Cortex of kidney (tissue), 1 donor: ENCODE measurements at places on chromosomes 6 and 20.

DNA sequence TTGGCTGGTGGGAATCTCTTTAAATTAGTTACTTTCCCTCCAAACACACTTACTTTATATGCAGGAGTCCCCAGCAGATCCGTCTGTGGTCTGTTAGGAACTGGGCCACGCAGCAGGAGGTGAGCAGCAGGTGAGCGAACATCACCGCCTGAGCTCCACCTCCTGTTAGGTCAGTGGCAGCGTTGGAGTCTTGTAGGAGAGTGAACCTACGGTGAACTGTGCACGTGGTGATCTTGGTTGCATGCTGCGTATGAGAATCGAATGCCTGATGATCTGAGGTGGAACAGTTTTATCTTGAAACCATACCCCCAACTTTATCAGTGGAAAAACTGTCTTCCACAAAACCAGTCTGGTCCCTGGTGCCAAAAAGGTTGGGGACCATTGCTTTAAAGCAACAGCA, 5.0 kb downstream of the SERPINB6 start:
- no peak for DNase-seq

GRCh38 chr6:13412211-13412610, 75.2 kb downstream of the GFOD1 start:
- no peak for DNase-seq

DNA sequence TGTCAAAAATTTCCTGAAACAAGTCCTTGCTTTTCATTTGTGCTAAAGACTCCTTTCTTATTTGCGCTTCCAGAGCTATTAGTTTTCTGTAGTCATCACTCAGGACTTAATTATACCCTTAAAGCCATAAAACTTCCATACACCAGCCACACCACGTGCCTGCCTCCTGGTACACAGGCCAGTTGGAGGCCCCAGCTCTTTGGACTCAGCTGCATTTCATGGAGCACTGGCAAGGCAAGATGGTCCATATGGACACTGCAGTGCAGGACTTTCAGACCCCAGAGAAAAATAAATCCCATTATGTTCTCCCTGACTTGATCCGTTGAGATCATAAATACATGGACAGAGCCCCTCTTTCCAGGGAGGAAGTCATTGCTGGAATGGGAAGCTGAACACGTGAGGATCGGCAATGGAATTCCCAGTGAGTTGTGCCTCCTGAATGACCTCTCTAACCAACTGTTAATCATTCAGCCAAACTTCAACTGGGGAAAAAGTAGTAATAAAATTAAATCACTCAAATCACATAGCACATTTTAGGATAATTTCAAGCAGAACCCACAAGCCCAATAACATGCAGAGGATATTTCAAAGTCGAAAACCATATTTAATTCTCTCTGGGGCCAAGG, 173.1 kb downstream of the HACE1 start:
- DNase-seq: no peak

DNA sequence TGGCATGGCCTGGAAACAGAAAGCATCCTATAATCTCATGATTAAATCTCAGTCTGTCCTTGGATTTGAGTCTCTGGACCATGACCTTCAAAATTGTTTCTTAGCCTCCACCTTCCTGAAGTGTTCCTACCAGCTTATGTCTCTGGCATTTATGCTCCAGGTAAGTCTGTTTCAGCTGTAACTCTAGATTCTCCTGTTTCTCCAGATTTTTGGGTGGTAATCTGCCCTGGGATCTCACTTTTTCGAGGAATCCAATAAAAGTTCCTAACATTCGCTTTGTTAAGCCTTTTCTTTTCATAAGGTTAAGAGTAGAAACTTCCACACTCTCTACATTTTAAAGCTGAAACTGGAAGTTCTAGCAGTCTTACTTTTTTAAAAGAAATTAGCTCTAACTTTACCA, 318.5 kb downstream of the C6orf118 start:
- no peak for DNase-seq

GRCh38 chr6:8904754-8905153, 469.4 kb upstream of the SLC35B3 start:
- no peak for DNase-seq

DNA sequence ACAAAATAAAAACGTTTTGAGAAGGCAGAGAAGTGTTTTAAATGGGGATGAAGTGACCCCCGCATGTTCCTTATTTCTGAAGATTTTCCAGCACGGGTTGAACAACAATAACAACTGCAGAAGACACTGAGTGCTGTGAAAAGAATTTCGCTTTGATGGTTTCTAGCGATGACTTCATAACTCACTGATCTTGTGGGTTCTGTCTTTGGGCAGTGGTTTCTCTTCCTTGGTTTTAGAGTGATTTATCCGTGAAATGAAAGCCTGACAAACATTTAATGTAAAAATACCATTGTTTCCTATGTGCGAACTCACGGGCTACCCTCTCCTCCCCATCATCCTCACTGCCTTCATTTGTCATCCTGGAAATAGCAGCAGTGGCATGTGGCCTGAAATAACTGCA, 793.9 kb downstream of the QKI start:
- no peak for DNase-seq

DNA sequence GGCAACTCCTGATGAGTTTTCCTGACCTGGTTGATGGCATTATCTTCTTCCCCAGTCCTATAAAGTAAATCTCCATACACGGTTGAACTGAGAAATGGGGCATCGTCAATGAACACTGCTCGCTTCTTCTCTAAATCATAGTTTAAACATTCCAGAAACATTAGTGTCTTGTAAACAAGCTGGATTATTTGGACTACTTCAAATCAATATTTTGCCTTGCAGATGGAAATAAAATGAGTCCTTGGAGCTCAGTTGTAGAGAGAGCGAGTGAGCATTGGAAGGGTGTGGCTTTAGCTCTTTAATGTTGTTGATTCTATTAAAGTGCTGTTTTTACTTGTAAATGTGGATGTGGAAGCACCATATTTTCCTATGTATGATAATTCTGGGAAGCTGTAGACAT, 18.4 kb downstream of the C6orf89 start:
- no peak for DNase-seq

DNA sequence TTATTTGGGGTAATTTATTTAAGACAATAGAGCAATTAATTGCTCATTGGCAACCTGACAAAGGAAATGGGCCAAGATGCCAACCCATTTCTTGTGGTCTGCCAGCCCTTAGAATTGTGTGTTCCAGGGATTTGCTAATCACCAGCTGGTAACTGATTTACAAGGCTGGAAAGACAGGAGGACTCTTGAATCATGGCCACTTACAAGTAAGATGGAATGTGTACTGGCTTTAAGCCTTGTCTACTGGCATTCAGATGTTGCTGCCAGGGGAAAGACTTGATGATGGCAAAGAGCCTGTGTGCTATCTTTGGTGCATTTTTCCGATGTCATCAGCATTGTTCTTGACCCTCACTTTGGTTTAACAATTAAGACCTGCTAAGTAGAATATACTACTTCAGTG, 91.0 kb downstream of the BCKDHB start:
- DNase-seq: no peak

DNA sequence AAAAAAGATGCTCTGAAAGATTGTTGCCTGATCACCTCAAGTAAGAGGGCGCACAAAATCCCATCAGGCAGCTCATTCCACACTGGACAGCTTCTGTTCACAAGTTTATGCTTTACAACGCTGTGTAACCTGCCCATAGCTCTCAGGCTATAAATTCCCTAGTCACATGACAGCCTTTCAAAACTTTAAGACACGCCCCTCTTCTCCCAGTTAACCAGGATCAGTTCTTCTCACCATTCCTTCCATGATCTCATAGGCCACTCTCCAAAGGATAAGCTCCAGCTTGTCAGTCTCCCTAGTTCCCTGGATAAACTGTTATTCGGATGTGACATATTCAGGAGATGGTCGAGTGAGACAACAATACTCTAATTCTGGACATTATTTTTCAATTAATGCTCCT, 15.0 kb downstream of the ADNP start:
- DNase-seq: no peak

DNA sequence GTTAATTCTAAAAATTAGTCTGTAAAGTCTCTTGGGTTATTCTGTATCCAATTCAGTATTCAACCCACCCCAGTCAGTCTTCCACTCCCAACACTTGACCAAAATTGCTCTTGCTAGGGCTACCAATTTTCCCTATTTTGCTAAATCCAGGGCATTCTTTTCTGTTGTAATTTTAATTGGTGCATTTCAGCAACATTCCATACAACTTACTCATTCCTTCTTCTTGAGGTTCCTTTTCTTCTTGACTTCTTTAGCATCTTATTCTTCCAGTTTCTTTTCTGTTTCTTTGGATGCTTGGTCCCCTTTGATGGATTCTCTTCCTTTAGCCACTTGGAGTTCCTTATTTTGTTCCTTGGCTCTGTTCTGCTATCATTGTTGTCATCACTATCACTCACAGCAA, 11.2 kb upstream of the GRM1 start:
- DNase-seq: no peak

GRCh38 chr6:56766806-56767178, 124.1 kb upstream of the DST start:
- no peak for DNase-seq

GRCh38 chr20:39264506-39265172, 302.5 kb downstream of the DHX35 start:
- DNase-seq: no peak
